ENCODE measurements at places on chromosomes 12 and 14.

- no peak for DNase-seq
These were observed 337.1 kb upstream of the OR4E1 start for GRCh38 chr14:22010545-22011252.

GRCh38 chr14:102525219-102525928 is 15.8 kb upstream of the ANKRD9 start:
- DNase-seq, result peak; percentile 83

GRCh38 chr14:38256533-38256840 is 594 bp upstream of the CLEC14A start:
- DNase-seq, result no peak

GRCh38 chr14:82778008-82778590 is 1244.4 kb upstream of the SEL1L start:
- no peak for DNase-seq

DNA sequence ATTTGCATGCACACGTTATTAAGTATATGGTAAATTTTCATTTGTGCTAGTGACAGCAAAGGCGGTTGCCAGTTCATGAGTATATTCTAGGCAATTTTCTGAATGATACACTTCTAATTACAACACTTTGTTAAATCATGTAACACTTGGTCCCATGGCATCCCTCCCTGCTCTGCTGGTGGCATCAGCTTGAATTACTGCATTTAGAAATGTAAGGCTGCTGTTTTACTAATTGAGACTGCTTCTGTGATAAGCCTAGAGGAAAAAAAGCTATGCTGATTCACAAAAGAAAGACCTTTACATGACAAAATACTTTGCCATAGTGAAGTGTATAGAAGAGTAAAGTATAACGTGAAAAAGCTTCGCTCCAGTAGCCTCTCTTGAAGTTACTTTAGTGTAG is 636.1 kb downstream of the KCNH5 start:
- no peak for DNase-seq

- no peak for DNase-seq
These were observed 3.7 kb downstream of the PSMB11 start for GRCh38 chr14:23045419-23046357.
